Left lobe of liver (tissue), 2 donors: ENCODE measurements at places on chromosomes 4 and X. TPM values are rescaled to one million over a fixed set of nuclear protein-coding genes. Genes with fewer than 3 reads are reported as not detected.

GRCh38 chrX:24767557-24767956 lies 73.8 kb downstream of the POLA1 start:
- DNase-seq, result no peak

The ZRSR2 gene
- total RNA-seq, result 2.6 TPM

DNA sequence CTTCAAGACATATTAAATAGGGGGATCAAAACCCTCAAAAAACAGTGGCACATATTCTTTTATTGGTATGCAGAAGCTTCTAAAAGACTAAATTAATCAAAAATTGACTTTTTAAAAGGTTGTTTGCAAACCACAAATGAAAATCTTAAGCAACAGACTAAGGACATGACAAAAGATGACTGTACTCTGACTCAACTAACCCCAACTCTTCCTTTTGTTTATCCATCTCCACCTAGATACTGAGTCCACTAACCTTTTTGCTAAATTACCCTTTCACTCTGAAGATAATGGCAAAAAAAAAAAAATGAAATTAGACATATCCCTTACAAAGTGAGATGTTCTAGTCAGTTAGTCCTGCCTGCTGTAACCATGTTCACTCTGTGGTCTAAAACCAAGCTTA lies 91.6 kb upstream of the NLRP2B start:
- no peak for DNase-seq

- DNase-seq, result no peak
Observed at GRCh38 chr4:136590440-136590839, 941.9 kb downstream of the PCDH18 start.

The TKTL2 gene
- total RNA-seq, result not detected

The MGST2 gene
- 108 TPM for total RNA-seq

DNA sequence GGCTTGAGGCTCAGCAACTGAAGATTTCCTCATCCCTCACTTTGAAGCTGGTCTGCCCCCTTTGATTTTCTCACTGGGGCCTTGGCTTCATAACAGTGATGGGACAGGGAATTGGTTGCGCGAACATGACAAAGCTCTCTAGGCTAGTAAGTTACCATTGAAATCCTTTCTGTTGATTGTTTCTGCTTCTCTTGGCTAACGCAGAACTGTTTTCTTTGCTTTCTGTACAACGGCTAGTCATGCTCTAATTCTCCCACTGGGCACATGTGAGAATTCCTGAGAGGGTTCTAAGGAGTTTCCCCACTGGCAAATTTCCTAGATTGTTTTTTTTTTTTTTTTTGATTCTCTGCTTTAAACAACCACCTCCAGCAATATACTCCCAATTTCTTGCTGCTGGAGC lies 738.6 kb downstream of the PCDH7 start:
- DNase-seq, result no peak

The AWAT2 gene
- not detected for total RNA-seq

The MAGT1 gene
- 75.0 TPM for total RNA-seq

DNA sequence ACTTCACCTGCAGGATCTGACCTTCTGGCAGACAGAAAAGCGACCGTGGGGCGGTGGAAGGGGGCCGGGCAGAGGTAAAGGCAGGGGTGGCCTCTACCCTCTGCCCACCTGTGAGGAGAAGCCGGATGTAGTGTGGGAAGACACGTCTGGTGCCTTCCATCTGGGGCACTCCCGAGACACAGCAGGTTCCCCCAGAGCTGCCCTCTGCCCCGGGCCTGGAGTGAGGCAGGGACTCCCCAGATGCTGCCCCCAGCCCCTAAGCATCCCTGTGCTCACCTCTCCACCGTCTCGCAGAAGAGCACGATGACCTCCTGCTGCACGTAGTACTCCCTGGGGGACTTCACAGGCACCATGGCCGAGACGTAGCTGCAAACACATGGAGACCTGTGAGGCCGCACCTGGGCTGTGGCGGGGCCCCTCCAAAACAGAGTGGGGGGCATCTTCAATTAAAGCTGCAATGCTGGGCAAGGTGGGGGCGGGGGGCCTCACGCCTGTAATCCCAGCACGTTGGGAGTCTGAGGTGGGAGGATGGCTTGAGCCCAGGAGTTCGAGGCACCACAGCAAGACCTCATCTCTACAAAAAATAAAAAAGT lies 75.3 kb upstream of the MXD4 start:
- peak; percentile 37 for DNase-seq

DNA sequence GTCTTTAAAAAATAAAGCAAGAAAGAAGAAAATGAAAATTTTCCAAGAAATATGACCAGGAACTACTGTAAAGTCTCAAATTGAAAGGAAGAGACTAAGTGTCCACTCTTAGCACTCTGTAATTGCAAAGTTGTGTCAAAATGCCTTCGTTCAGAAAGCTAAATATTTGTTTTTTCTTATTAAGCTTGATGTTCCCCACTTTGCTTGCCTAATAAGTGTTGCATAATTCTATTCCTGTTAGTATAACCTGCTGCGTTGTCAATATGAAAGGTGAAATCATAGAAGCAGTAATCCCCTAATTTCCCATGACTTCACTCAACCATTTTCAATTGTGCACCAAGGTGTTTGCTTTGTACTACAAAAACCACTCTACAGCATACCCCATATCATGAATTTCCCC lies 442.9 kb upstream of the CTSO start:
- no peak for DNase-seq

The LUZP4 gene
- not detected for total RNA-seq

- no peak for DNase-seq
Observed at GRCh38 chrX:44054863-44055601, 81.8 kb upstream of the NDP start.

The SLC4A4 gene
- 24.6 TPM for total RNA-seq

GRCh38 chr4:173413036-173413435 lies 14.1 kb upstream of the SCRG1 start:
- DNase-seq, result no peak

- DNase-seq, result no peak
Observed at GRCh38 chr4:183986971-183987946, 82.2 kb downstream of the STOX2 start.

DNA sequence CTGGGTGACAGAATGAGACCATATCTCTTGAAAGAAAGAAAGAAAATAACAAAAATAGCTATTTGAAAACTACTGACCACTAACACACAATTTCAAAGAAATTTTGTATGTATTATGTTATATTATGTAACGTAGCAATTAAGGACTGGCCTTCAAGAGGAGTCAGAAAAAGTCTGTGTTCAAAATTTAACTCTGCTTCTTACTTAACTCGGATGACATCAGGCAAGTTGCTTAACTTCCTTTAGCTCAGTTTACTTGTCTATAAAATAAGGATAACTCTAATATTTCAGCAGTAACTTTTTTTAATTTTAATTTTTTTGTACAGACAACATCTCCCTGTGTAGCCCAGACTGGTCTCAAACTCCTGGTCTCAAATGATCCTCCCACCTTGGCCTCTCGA lies 14.6 kb upstream of the PRSS12 start:
- DNase-seq, result no peak

The ABHD18 gene
- 10.2 TPM for total RNA-seq

- no peak for DNase-seq
Observed at GRCh38 chr4:41146196-41146595, 68.1 kb downstream of the APBB2 start.

The DCLK2 gene
- 0.68 TPM for total RNA-seq

DNA sequence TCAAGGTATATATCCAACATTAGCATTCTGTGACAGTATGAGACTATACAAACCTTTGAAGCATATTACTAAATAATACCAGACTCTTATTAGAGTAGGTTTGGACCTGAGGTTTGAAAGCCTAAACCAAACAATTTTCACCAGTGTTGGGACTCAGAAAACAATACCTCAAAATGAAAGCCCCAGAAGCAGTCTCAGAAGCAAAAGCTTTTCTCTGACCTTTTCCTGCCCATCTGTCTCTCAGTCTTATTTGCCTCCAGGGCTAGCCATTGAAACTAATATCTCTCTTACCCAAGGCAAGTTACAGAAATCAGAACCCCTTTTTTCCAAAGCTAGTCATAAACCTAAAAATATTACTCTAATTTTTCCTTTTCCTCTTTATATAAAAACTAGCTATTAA lies 163.3 kb downstream of the PTCHD1 start:
- no peak for DNase-seq

The HELT gene
- not detected for total RNA-seq

- DNase-seq, result no peak
Observed at GRCh38 chr4:41580007-41580406, 42.0 kb downstream of the LIMCH1 start.

- peak; percentile 62 for DNase-seq
Observed at GRCh38 chr4:10015140-10015753, 6.0 kb downstream of the SLC2A9 start.

GRCh38 chrX:130974323-130974722 lies 71.3 kb upstream of the ENOX2 start:
- no peak for DNase-seq

The CACNA1F gene
- not detected for total RNA-seq

DNA sequence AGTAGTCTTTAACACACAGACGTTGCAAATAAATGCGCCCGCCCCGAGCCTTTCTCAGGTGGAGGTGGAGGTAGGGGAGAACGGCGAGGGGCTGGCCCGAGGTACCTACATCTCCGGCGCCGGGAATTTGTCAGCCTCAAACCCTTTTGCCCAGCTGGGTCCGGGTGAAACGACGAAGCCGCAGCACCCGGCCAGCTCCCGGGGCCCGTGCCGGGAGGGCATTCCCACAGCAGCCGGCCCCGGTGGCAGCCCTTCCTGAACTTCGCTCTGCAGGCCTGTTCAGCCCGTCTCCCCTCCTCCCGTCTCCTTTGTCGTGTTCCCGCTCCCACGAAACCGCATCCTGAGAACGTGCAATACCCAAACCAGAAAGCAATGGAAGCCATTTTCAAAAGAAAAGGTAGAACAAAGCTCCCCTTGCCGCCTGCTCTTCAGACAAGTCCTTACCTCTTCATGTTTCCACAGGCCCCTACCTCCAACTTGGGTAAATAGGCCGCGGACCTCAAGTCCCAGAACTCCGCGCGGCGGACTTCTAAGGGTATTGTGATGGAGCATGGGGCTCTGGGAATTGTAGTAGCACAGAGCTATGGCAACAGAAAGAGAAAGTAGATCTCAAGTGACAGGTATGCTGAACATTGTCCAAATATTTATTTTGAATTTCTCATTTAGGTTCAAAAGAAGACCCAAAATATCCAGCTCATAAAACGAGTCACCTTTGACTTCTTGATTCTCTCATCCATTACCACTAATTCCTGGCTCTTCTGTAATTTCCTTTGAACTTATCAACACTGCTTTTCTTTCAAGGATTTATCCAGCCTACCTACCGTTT lies at the start of gene RBM41:
RBM41 (minus strand) TSS at position 501 of the 826 bp plus-strand sequence; CDS start at position 452, 49 bp downstream.
- peak; percentile 83 for DNase-seq

GRCh38 chr4:137635601-137636000 lies 103.3 kb upstream of the PCDH18 start:
- DNase-seq, result no peak

The P2RY4 gene
- 0.18 TPM for total RNA-seq

- no peak for DNase-seq
Observed at GRCh38 chr4:154478128-154478527, 13.5 kb downstream of the DCHS2 start.

DNA sequence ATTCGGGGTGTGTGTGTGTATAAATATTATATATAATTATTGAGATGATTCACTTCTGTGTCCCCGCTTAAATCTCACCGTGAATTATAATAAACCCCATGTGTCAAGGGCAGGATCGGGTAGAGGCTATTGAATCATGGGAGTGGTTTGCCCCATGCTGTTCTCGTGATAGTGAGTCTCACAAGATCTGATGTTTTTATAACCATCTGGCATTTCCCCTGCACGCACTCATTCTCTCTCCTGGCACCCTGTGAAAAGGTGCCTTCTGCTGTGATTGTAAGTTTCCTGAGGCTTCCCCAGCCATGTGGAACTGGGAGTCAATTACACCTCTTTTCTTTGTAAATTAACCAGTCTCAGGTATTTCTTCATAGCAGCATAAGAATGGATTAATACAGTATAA lies 851.4 kb upstream of the AGA start:
- no peak for DNase-seq

The UCHL1 gene
- total RNA-seq, result 1.0 TPM
